Osteoblast (primary cell): ENCODE measurements at places on chromosomes 2 and 18. TPM values are rescaled to one million over a fixed set of nuclear protein-coding genes. Genes with fewer than 3 reads are reported as not detected.

GRCh38 chr2:80365762-80366161 is 61.2 kb upstream of the LRRTM1 start:
- no peak for DNase-seq

- DNase-seq: no peak
Measured at GRCh38 chr2:77046339-77046738, 475.8 kb downstream of the LRRTM4 start.

The SH3YL1 gene
- total RNA-seq: 52.1 and 56.0 TPM in 2 replicates

GRCh38 chr2:8659092-8659734 is 22.6 kb upstream of the ID2 start:
- no peak for DNase-seq

- no peak for DNase-seq
Measured at GRCh38 chr2:169452080-169452479, 27.2 kb upstream of the BBS5 start.
